Activated CD8-positive, alpha-beta memory T cell treated with anti-CD3 and anti-CD28 coated beads, Interleukin-2, amount 50 U/mL, for 4 hours (primary cell): ENCODE measurements at places on chromosomes 1 and 21.

GRCh38 chr1:223363057-223363855, 720 bp downstream of the SUSD4 start:
- DNase-seq, result peak; percentile 26

GRCh38 chr1:154206196-154206595, at the start of gene CFAP141:
TSS of gene CFAP141 (minus strand) at chr1:154206333. CDS start at chr1:154206307, 26 bp downstream.
- no peak for DNase-seq

GRCh38 chr1:214678386-214678785, 75.4 kb downstream of the CENPF start:
- DNase-seq, result no peak

DNA sequence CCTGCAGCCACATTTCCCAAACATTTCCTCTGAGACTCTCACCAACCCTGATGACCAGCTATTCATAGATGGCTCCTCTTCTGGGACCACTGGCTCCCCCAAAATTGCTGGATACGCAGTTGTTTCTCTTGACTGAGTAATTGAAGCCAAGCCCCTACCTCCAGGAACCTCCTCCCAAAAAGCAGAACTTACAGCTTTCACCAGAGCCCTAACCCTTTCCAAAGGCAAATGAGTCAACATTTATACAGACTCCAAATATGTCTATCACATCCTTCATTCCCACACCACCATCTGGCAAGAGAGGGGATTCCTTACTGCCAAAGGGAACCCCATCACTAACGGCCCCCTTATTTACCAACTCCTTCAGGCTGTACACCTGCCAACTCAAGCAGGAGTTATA, 20.3 kb upstream of the CA6 start:
- no peak for DNase-seq

DNA sequence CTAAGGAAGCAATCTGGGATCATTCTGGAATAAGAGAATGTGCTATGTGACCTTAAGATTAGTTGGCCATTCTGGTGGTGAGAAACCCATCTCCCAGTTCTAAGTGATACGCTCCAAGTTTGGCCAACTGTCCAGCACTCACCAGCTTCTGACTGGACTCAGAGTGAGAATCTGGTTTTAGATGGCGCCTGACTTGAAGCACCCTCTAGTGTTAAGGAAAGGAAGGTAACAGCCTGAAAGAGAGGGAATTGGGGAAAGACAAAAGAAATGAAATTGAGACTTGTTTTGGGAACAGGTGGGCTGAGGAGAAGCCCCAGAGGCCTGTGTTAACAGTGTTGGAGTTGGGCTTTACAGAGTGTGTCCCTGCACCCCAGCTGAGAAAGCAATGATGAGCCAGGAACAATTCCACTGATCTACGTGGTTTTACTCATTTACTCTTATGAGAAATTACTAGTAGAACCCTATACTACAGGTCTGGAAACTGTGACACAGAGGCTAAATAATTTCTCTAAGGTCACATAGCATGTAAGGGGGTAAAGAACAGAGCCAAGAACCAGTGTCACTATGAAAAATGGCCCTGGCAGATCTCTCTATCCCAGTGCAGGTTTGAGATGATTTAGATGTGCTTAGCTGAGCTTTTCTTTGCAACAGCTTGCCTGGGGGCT, 9.3 kb upstream of the FCAMR start:
- DNase-seq, result no peak

DNA sequence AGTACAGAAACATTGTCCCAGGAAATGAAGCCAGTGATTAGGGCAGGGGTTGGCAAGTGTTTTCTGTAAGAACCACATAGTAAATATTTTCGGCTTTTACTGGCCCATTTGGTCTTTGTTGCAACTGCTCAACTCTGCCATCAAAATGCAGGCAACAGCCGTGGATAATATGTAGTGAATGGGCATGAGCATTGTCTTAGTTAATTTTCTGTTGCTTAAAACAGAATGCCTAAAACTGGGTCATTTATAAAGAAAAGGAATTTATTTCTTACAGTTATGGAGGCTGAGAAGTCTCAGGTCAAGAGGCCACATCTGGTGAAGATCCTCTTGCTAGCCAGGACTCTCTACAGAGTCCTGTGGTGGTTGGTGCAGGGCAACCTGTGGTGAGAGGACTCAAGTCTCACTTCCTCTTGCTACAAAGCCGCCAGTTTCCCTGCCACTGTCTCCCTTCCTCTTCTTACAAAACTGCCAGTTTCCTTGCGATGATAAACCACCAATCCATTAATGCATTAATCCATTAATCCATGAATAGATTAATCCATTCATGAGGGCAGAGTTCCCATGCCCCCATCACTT, 166.4 kb downstream of the PSMG1 start:
- no peak for DNase-seq

DNA sequence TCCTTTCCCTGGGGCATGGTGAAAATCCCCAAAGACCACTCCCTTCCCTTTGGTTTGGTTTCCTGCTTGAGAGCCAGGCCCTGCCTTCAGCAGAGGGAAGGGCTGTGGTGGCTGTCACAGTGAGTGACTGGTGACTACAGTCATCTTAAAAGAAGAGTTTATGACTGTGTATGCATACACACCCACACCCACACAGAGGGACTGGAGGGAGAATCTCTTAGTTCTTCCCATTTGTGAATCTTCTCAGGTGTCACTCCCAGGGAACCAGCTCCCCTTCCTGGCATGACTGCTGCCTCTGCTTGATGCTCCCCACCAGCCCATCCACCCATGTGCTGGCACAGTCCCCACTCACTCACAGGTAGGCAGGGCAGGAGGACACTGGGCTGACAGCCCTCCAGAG, 3.9 kb upstream of the KCNA2 start:
- DNase-seq, result no peak

- DNase-seq, result peak; percentile 47
Observed at GRCh38 chr1:226635456-226635941, 86.9 kb downstream of the STUM start.

DNA sequence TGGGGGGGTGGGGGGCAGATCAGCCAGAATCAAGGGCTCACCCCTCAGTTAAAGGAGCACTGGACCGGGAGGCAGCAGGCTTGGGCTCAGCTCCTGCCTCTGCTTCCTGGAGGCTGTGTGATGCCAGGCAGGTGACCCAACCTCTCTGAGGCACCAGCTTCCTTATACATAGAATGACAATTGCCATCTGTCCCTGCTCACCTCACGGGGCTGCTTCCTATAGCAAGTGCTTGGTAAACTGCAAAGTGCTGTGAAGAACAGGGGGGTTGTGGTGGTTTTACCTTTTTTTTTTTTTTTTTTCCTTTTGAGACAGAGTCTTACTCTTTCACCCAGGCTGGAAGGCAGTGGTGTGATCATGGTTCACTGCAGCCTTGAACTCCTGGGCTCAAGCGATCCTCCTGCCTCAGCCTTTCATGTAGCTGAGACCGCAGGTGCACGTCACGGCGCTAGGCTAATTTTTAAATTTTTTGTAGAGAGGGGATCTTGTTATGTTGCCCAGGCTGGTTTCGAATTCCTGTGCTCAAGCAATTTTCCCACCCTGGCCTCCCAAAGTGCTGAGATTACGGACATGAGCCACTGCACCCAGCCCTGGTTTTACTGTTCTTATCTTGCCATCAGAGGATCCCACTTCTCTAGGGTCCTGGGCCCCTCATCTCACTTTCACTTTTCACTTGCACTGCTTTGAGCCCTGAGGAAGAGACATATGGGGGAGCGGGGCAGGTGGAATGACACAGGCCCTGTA, 11.6 kb downstream of the KCNQ4 start:
- no peak for DNase-seq

GRCh38 chr1:9449110-9449627, 90.1 kb upstream of the SLC25A33 start:
- DNase-seq, result no peak

DNA sequence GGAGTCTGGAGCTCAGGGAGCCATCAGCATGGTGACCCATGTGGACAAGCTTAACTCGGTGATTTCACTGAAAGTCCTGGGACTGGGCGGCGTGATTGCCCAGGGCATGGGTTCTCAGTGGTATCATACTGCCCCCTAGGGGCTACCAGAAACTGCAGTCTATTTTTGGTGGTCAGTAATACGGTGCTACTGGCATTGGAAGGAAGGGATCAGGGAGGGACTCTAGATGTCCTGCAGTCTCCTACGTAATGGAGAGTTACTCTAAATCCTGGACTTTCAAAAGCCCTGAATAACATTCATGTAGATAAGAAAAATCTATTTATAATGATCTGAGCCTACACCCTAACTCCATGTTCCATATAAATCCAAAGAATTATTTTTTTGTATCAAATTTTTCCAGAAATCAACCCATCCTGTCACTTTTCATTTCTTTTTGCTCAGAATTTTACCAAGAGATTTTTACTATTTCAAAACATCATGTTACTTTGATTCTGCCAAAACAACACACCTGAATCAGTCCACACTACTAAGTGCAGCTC, 37.3 kb downstream of the PABPC4 start:
- DNase-seq, result peak; percentile 41

DNA sequence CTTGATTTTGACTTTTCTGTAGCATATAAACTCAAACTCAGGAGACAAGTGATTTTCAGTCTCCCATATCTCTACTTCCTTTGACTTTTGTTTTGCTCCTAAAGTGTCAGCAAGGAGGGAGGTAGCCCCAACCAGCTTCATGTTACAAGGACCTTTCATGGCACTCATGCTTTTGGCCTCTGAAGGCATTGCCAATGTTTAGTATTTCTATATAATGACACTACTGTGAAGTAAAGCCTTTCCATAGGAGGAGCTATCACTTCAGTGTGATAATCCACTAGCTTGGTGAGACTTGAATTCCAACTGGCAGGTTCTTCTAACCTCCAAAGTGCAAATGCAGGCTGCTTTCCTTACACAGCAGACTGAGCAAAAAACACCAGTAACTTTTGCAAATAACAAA, 14.4 kb downstream of the COLGALT2 start:
- no peak for DNase-seq

- no peak for DNase-seq
Observed at GRCh38 chr1:38997034-38997900, 6.2 kb downstream of the AKIRIN1 start.

GRCh38 chr1:53728702-53729455, 10.1 kb downstream of the GLIS1 start:
- DNase-seq, result no peak

DNA sequence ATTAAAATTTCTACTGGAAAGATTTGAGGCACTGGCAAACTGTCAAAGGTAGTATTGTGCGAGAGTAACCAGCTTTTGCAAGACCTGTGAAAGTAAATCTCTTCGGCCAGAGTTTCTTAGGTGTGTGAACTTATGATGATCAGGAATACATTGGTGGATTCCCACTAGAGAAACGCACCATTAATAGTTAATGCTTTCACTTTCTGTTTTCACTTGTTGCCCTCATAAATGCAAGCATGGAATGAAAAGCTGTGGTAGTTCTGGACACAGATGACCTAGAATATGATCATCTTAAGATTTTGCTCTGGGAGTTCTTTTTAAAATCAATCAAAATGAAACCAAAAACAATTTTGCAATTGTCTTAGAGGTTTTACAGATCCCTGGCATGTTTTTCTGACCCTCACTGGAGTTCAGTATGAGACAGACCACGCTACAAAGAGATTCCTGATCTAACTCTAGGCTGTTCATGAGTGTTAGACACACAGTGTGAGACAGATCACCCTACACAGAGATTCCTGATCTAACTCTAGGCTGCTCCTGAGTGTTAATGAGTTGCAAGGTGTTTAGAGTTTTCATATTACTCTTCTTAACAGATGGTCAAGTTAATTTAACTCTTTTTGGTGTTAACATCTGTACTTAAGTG, 98.8 kb downstream of the SDCCAG8 start:
- no peak for DNase-seq
